Chondrocyte (in vitro differentiated cells): ENCODE measurements at places on chromosomes 3 and 15. TPM values are rescaled to one million over a fixed set of nuclear protein-coding genes. Genes with fewer than 3 reads are reported as not detected.

GRCh38 chr3:102529452-102529851 lies 94.6 kb downstream of the ZPLD1 start:
- no peak for DNase-seq

DNA sequence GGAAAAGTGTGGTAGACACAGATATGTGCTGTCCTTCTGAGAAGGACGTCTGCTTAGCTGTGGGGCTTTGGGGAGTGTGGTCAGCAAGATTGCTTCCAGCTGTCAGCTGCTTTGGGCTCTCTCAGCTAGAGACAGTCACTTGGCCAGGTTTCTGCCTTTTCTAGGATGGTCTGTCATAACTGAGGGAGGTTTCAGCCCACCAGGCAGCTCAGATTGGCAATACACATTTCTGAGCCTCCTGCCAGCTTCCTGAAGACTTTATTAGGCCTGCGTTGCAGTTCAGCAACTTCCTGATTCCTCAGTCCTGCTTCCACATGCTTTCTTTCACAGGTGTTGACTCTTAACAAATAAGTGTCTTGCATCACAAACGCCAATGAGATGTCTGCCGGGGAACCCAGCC lies 286.5 kb downstream of the SQOR start:
- DNase-seq = no peak

- DNase-seq = no peak
Observed at GRCh38 chr3:37271611-37272010, 97.2 kb upstream of the LRRFIP2 start.

FOXB1 gene
- total RNA-seq = not detected in 3 replicates

CCDC191 gene
- 2.9 to 3.4 TPM (median 3.2 TPM) in 3 replicates for total RNA-seq

SLC2A2 gene
- total RNA-seq = not detected in 3 replicates

ATP13A5 gene
- total RNA-seq = not detected in 3 replicates

- DNase-seq = no peak
Observed at GRCh38 chr3:5115506-5116162, 6.5 kb upstream of the ARL8B start.
